ENCODE measurements at places on chromosomes 12 and 14.

DNA sequence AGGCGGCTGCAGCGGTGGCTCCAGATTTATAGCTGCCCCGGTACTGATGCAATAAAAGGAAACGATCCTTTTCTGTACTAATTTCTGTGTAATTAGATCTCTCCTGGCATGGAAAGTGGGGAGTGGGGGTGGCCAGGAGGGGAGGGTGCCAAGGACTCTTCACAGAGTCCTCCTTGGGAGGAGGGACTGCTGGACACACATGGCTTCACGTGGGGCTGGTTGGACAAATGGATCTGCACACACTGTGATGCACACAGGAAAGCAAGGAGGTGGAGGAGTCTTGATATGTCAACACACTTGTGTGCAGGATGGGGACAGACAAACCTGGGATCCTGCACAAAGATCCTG lies 23.8 kb upstream of the ATP5MC2 start:
- DNase-seq = no peak

- no peak for DNase-seq
Observed at GRCh38 chr12:112017041-112017440, 3.8 kb downstream of the ERP29 start.

DNA sequence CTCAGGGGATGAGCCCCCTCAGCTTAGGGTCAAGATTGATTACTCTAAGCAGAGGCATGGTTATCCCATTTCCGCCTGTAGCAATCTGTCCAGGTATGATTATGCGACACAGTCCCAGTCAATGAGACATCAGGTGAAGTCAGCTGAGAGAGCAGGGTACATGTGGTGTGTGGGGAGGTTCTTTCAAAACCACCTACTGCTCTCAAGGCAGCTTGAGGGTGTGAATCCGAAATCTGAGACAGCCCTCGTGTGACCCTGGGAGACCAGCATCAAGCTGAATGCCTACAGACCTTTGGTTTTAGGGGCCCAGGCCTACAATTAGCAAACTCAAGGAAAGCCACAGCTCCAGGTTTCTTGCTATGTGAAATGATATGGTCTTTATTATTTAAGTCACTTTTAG lies 275.7 kb downstream of the ITPR2 start:
- no peak for DNase-seq

DNA sequence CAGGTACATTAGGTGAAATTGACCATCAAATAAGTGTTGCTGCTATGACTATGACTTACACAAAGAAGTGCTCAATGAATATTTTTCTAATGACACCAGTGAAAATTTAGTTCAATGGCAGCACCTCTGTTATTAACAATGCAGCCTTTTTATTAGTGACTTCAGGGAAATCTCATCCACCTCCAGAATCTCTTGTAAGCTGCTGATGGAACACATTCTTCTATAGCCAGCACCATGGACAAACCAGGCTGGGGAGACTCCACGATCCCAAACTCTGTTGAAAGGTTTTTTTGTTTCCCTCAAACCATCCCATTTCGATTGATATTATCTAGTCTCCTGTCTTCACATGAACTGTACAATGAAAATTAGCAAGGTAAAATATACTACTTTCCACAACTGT lies 265.9 kb downstream of the ITPR2 start:
- no peak for DNase-seq

DNA sequence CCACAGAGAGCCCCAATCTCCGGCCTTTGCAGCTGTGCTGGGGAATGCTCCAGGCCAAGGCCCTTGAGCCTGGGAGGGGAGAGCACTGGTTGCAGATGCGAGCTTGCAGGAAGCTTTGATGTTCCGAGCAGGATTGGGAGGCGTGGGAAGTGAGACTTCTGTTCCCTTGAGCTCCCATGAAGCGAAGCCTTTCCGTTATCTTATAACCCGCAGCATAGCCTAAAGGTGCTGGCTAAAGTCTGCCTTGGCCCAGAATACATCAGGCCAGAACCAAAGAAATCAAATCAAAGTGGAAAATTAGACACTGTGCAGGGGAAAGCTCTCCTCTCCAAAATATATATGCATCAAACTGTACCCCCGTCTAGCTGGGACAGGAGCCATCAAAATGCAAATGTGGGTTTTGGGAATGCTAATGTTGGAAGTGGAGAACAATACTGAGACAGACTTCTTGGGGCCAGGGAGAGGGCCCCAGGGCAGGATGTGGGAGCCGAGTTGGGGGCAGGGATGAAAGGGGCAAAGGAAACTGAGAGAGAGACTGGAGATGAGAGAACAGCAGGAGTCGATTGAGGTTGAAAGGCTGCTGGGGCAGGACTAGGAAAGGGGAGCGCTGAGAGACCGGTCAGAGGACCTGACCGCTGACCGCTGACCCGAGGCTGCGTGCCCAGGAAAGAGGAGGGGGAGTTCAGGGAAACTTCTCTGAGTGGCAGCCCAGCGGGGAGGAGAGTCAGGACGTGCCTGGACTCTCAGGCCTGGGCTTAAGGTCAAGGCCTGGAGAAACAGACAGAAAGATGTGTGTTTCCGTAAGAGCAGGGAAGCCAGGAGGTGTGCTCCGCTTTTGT lies 152.2 kb upstream of the PARP11 start:
- no peak for DNase-seq

GRCh38 chr14:50101417-50101816 lies 15.0 kb downstream of the VCPKMT start:
- no peak for DNase-seq

Data from stimulated activated CD4-positive, alpha-beta T cell treated with anti-CD3 and anti-CD28 coated beads, Interleukin-2, amount 100 ng/mL, for 24 hours (primary cell).